Suprapubic skin (tissue), 4 donors: ENCODE measurements at places on chromosomes 1 and 21. TPM values are rescaled to one million over a fixed set of nuclear protein-coding genes. Genes with fewer than 3 reads are reported as not detected.

SERINC2 gene
- 95.6 TPM for total RNA-seq

KCNE1 gene
- total RNA-seq: 1.7 TPM

DNA sequence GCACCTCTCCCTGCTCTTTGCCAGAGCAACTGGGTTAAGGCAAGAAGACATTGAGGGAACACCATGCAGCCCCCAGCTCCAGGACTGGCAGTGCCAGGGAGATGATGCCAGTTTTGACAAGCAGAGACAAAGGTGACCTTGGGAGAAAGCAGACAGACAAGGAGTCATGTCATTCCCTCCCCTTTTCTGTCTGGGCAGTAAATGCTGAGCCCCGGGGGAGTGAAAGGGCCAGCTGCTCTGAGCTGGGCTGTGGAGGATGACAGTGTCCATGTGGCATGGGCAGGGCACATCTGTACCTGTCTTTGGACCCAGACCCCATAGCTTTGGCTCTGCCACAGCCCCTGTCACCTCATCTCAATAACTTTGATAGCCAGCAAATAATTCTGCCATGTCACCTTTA is 24.2 kb downstream of the PLEKHA6 start:
- no peak for DNase-seq

GRCh38 chr1:15687446-15687845 is 3.3 kb downstream of the PLEKHM2 start:
- no peak for DNase-seq

- no peak for DNase-seq
These were observed 467.6 kb upstream of the PKN2 start for GRCh38 chr1:88216441-88216840.

RXFP4 gene
- total RNA-seq: not detected

- no peak for DNase-seq
These were observed 189.8 kb downstream of the DNAH14 start for GRCh38 chr1:225119307-225119706.

- DNase-seq: no peak
These were observed 8.2 kb downstream of the NADK start for GRCh38 chr1:1770102-1770501.

- no peak for DNase-seq
These were observed 35.6 kb downstream of the TMEM63A start for GRCh38 chr1:225846331-225847310.

GRCh38 chr1:85201340-85202091 is 700 bp upstream of the SYDE2 start:
- peak; percentile 79 for DNase-seq

GRCh38 chr1:67745875-67746698 is 61.1 kb downstream of the GADD45A start:
- no peak for DNase-seq

DNA sequence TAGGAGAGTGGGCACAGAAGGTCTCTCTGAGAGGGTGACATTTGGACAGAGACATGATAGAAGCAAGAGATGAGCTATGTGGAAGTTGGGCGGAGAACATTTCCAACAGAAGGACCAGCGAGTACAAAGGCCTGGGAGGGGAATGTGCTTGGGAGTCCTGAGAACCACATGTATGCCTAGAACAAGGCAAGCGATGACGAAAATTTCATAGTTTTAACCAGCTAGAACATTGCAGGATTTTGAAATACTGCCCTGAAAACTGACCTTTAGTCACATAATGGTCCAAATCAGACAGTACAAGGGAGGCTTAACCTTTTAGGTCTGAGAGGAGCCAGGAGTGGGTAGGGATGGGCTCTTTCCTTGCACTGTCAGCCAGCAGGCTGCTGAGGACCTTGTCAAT is 68.0 kb downstream of the MRPS6 start:
- no peak for DNase-seq

- no peak for DNase-seq
These were observed 403.1 kb downstream of the RRAGC start for GRCh38 chr1:38456531-38456876.

GRCh38 chr1:116981521-116982037 is 20.0 kb upstream of the CD101 start:
- no peak for DNase-seq

- no peak for DNase-seq
These were observed 104.1 kb downstream of the DISP1 start for GRCh38 chr1:222918801-222919477.

SETD4 gene
- total RNA-seq: 80.9 TPM

CFHR4 gene
- total RNA-seq: not detected

- no peak for DNase-seq
These were observed 2.1 kb upstream of the A3GALT2 start for GRCh38 chr1:33322870-33323585.

PIAS3 gene
- total RNA-seq: 43.8 TPM

FCRLB gene
- total RNA-seq: 0.81 TPM

GRCh38 chr1:41566969-41567368 is 82.5 kb upstream of the EDN2 start:
- no peak for DNase-seq

GRCh38 chr1:99527078-99527477 is 118.8 kb upstream of the PALMD start:
- no peak for DNase-seq

DNA sequence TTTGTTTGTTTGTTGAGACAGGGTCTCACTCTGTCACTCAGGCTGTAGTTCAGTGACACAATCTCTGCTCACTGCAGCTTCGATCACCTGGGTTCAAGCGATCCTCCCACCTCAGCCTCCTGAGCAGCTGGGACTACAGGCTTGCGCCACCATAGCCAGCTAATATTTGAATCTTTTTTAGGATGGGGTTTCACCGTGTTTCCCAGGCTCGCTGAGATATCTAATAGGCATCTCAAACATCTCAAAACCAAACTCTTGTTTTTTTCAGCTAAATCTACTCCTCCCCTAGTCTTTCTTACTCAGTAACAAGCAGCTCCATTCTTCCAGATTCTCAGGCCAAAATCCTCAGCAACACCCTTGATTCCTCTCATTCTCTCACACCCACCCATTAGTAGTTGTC is 22.0 kb upstream of the SRRM1 start:
- no peak for DNase-seq

GJA8 gene
- not detected for total RNA-seq

OR6K3 gene
- total RNA-seq: not detected

- DNase-seq: no peak
These were observed 156.0 kb downstream of the RERE start for GRCh38 chr1:8661185-8662110.
